ENCODE measurements at places on chromosomes 7 and 10. TPM values are rescaled to one million over a fixed set of nuclear protein-coding genes. Genes with fewer than 3 reads are reported as not detected.

GRCh38 chr10:29023678-29024077, 265.2 kb upstream of the LYZL1 start:
- DNase-seq = no peak

GRCh38 chr7:119482671-119483070, 790.3 kb upstream of the KCND2 start:
- DNase-seq = no peak

HOXA5 gene
- total RNA-seq = 8.0 TPM

GHRHR gene
- total RNA-seq = not detected

SLC35G1 gene
- total RNA-seq = 6.9 TPM

Measured in H4 (cell line).